Left renal cortex interstitium (tissue), 4 donors: ENCODE measurements at places on chromosomes 11 and 22. TPM values are rescaled to one million over a fixed set of nuclear protein-coding genes. Genes with fewer than 3 reads are reported as not detected.

DNA sequence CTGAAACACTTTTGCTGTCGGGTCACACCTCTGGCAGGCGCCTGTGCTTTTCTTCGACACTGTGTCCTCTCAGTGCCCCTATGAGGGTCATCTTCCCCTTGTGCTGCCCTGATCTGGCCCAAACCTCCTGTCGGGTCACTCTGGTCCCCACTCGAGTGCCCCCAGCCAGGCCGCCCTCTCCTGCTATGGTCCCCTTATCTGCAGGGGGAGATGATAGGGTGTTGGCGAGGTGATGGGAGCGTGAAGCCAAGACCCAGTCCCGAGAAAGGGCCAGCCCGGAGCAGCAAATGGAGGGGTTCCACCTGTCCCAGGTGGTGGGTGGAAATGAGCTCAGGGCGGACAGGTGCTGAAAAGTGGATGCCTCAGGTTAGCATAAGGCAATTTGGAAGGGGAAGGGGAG, 9.7 kb downstream of the NADSYN1 start:
- DNase-seq, result no peak

The CECR2 gene
- polyA plus RNA-seq, result 24.3 TPM

GRCh38 chr22:35838855-35839576, 121.3 kb downstream of the APOL5 start:
- DNase-seq, result no peak

GRCh38 chr11:13962198-13962561, 343 bp upstream of the SPON1 start:
- DNase-seq, result no peak

GRCh38 chr11:103055221-103055890, 36.6 kb downstream of the DCUN1D5 start:
- no peak for DNase-seq

- DNase-seq, result no peak
Measured at GRCh38 chr11:92397221-92397755, 172.7 kb downstream of the FAT3 start.

DNA sequence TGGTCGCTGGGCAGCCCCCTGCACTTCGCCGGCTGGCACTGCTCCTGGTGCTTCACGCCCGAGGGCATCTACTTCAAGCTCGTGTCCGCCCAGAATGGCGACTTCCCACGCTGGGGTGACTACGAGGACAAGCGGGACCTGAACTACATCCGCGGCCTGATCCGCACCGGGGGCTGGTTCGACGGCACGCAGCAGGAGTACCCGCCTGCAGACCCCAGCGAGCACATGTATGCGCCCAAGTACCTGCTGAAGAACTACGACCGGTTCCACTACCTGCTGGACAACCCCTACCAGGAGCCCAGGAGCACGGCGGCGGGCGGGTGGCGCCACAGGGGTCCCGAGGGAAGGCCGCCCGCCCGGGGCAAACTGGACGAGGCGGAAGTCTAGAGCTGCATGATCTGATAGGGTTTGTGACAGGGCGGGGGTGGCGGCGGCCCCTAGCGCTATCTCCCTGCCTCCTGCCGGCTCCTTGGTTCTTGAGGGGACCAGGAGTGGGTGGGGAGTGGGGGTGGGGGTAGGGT, 13.5 kb upstream of the MIEF1 start:
- no peak for DNase-seq

- no peak for DNase-seq
Measured at GRCh38 chr11:46963844-46964243, 27.3 kb downstream of the CSTPP1 start.

The DDX6 gene
- 117 TPM for polyA plus RNA-seq
